Hindlimb muscle (tissue), 1 donor: ENCODE measurements at places on chromosomes 5 and 9. TPM values are rescaled to one million over a fixed set of nuclear protein-coding genes. Genes with fewer than 3 reads are reported as not detected.

- DNase-seq: no peak
Measured at GRCh38 chr5:173328844-173329490, 753 bp upstream of the STC2 start.

GRCh38 chr9:995192-995591, 18.7 kb downstream of the DMRT3 start:
- no peak for DNase-seq

DNA sequence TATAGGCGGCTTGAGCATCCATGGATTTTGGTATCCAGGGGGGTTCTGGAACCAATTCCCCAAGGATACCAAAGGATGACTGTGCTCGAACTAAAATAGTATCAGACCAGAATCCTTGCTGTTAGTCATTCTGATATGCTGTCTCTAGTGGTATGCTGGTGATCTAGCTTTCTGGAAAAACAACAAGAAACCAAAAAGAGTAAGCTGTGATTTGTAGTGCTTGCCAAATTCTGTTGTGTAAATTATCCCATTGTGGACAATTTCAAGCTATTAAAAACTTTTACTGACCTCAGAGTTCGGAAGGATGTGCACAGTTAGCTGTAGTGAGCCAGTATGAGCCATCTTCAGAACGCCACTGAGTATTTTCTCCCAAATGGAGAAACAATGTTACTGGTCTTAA, 99.0 kb upstream of the FBN2 start:
- no peak for DNase-seq

STKLD1 gene
- 1.5 TPM for polyA plus RNA-seq

DNA sequence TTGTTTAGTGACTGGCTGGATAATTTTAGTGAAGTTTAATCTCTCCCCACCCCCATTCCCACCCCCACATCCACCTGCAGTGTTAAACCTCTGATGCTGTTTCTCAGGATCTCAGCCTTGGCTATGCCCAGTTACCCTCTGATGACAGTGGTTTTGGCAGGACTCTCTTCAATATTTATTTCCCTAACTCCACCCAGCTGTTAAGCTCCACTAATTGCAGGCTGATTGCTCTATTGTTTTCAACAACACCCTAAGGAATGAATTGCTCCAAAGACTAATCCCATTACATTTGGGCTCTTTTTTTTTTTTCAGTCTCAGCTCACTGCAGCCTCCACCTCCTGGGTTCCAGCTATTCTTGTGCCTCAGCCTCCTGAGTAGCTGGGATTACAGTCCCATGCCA, 46.3 kb downstream of the PHAX start:
- no peak for DNase-seq

GRCh38 chr9:135046739-135047350, 40.6 kb upstream of the OLFM1 start:
- no peak for DNase-seq

TCERG1 gene
- polyA plus RNA-seq: 69.2 TPM

CEMIP2 gene
- 26.5 TPM for polyA plus RNA-seq

FAM78A gene
- 44.5 TPM for polyA plus RNA-seq

GRCh38 chr9:92438900-92439526, 14.7 kb upstream of the OMD start:
- DNase-seq: no peak

- DNase-seq: no peak
Measured at GRCh38 chr5:108707141-108707540, 40.6 kb upstream of the FER start.

- DNase-seq: no peak
Measured at GRCh38 chr9:71858812-71859211, 52.2 kb downstream of the ABHD17B start.

GRCh38 chr5:91007780-91008402, 375.2 kb downstream of the ARRDC3 start:
- DNase-seq: no peak

- no peak for DNase-seq
Measured at GRCh38 chr5:111756581-111757354, at the start of gene NREP. Gene NREP, minus strand, starts transcription at chr5:111757194. Its CDS starts 1,422 bp downstream, at chr5:111755772.

GRCh38 chr5:77851176-77852067, 75.3 kb upstream of the TBCA start:
- DNase-seq: peak; percentile 54

- DNase-seq: no peak
Measured at GRCh38 chr5:3595006-3595961, at the start of gene IRX1. Gene IRX1, plus strand, starts transcription at chr5:3595832. Its CDS starts 274 bp downstream, at chr5:3596106.

- no peak for DNase-seq
Measured at GRCh38 chr5:10875201-10875768, 114.3 kb upstream of the DAP start.

DNA sequence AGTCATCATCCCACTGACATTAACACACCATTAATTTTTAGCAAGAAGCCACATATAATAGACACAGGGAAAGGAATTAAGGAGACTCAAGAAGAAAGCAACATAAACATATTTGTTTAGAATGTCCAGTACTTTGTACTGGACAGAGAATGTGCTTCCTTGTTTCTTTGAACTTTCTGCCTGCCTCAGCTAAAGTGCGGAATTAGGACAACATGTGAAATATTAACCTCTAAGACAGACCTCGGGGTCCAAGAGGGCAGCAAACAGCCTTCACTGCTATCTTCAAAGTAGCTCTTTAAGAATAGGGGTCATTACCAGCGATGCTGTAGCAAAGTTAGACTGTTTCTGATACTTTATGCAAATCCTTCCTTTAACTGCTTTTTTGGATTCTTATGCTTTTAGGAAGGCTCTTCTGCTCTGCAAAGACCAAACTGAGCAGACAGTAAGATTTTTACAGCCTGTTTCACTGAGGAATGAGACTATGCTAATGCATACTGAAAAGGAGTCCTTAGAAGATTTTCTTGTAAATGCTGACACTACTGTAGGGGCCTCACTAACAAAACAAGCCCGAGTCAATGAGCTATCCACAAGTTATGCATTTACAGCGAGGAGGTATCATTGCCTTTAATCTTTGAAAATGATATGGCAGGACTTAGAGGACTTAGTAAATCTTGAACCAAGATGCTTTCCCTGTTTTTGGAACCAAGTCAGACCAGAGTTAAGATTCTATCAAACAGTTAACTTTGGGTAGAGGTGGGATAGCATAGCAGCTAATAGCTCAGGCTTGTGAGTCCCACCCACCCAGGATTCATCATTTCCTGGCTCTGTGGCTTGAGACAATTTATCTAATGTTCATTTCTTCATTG, 23.8 kb downstream of the DAB2 start:
- no peak for DNase-seq

DNA sequence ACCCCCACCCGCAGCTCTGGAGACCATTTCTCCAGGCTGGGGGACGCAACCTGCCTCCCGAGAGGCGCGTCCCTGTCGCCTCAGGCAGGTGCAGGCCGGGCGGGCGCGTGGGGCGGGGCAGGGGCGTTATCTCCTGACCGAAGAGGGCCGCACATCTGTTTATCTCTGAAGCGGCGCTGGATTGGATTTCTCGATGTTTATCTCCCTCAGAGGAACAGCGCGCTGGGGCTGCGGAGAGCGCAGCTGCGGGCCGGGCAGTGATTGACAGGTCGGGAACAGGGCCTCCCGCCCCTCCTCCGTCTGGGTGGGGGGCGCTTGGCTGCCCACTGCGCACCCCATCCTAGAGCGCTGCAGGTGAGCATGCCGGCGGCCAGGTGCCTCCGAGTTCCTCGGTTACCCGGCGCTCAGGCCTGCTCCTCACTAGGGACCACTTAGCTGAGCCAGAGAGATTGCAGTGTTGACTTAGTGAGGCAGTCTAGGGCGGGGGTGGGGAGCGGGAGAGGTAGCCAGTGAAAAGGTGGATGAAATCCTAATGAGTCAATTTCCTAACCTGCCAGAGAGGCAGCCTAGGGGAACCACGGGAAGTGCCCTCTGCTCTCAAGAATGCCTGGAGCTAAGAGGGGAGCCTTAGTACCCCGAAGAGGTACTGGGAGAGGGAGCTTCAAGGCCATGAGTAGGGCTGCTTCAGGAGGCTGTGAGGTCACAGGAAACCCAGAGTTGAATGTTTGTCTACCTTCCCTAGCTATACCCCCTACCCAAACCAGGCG, 39.6 kb upstream of the TIFAB start:
- DNase-seq: no peak

CCL21 gene
- polyA plus RNA-seq: 4.3 TPM

ADGRV1 gene
- 1.1 TPM for polyA plus RNA-seq

GRCh38 chr5:143593723-143594122, 190.2 kb upstream of the NR3C1 start:
- DNase-seq: no peak

DNA sequence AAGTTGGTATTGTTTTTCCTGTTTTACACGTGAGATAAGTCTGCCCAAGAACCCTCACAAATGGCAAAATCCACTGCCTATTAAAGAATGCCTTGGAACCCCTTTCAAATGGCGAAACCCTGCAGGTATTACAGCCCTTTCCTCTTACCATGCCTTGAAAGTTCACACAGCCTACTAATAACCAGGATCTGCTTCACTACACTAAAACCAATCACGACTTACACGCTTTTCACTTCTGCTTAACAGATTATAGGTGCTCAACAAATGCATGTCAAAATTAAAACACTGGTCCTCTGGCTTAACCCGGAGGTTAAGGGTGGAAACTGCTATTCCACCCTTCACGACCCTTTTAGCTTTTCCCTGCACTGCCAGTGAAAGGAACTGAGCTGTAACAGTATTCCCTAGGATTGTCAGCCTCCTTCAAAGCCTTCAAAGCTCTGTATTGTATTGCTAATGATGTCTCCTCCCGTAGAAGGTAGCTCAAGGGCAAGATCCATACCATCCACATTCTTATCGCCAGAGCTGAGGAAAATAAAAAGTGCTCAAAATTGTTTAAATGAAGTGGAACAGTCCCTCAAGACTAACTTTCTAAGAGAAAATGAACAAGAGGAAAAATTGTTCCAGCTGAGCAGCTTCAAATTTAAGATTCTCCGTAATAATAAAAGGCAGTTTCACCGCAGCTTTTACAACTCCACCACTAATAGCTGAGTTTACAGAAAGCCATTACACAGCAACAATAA, 997 bp downstream of the AUH start:
- DNase-seq: no peak

FAM221B gene
- polyA plus RNA-seq: 0.35 TPM

- DNase-seq: peak; percentile 65
Measured at GRCh38 chr5:95392593-95393182, 1.5 kb downstream of the FAM81B start.

GRCh38 chr9:127928676-127929624, 1.6 kb downstream of the PIP5KL1 start:
- no peak for DNase-seq

DNA sequence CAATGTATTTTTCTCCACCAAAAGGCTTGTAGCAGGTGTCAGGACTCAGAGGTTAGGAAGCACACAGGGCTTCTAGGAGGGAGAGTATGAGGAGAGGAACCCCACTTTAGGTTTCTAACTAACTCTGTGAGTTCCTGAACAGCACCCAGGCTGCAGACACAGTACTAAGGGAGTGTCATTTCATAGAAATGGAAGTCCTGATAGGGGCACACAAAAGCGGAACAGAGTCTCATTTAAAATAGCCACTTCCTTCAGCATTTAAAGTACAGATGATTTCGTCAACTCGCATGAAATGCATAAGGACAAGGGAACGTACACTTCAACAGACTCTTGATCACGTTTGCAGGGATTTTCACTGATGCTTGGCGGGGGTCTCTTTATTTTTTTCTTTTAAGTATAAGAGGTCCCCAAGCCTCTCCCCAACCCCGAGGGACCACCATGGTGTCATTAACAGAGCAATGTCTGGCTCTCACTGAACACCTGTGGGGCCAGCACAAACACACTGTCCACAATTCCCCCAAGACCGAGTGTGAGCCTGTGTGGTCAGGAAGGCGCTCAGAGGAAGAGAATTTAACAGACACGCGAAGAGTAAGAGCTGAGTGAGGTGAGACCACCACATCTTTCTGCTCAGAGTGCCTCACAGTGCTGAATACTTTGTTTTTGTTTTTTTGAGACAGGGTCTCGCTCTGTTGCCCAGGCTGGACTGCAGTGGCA, 82.3 kb downstream of the SECISBP2 start:
- DNase-seq: no peak

- DNase-seq: no peak
Measured at GRCh38 chr9:107699231-107699630, 209.7 kb upstream of the KLF4 start.

- no peak for DNase-seq
Measured at GRCh38 chr9:27310582-27310981, 13.6 kb upstream of the EQTN start.

DNA sequence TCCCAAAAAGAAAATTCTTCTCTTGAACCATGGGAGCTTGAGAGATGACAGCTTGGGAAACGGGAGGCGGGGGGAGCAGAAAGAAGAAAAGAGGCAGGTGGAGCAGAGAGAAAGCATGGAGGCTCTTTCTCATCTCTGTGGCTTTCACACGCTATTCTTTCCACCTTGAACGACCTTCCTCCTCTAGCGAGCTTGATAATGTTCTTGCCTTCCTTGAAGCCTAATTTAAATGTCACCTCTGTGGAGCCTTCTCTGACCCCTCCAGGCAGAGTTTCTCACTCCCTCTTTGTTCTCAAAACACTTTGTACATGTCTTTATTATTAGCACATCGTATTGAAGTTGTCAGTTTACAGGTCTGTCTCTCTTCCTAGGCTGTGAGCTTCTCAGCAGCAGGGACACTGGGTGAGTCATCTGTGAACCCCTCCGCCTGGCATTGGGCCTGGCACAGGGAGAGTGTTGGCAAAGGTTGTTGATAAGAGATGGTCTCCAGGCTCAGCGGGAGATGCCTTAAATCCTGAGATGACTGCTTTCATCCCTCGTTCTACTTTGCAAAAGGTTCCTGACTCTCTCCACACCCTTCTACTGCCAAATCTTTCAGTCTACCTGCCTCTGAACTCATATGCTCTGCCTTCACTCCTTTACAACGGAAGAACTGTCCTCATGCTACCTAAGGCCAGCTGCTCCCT, 14.1 kb upstream of the STRBP start:
- no peak for DNase-seq

GRCh38 chr5:179906795-179907555, 722 bp downstream of the TBC1D9B start:
- DNase-seq: peak; percentile 14

TSSK1B gene
- polyA plus RNA-seq: not detected

- no peak for DNase-seq
Measured at GRCh38 chr9:130112538-130113151, 58.9 kb downstream of the GPR107 start.

DNA sequence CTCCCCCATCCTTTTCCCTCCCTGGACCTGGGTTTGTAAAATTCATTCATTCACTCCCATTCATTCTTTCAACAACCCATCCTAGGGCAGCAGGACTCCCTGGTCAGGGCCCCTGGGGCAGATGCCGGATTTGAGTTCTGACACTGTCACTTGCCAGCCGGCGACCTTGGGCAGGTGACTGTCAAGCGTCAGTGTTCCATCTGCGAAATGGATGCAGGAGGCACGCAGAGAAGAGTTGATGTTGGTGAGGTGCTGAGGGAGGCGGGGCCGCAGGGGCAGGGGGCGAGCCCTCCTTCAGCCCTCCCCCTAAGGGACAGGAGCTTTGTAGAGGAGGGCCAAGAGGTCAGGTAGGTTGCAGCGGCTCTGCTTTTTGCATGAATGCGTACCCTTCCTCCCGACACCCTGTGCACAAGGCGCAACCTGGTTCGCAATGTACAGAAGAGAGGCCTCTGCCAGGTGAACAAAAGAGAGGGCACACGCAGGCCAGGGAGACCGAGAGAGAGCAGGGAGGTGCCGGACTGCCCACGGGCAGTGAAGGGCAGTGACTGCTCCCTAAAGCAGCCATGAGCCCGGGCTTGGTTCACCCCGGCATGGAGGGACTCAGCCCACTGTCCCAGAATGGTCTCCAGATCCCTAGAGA, 128.1 kb downstream of the BARX1 start:
- DNase-seq: no peak
